ENCODE measurements at places on chromosomes 7 and 10. TPM values are rescaled to one million over a fixed set of nuclear protein-coding genes. Genes with fewer than 3 reads are reported as not detected.

DNA sequence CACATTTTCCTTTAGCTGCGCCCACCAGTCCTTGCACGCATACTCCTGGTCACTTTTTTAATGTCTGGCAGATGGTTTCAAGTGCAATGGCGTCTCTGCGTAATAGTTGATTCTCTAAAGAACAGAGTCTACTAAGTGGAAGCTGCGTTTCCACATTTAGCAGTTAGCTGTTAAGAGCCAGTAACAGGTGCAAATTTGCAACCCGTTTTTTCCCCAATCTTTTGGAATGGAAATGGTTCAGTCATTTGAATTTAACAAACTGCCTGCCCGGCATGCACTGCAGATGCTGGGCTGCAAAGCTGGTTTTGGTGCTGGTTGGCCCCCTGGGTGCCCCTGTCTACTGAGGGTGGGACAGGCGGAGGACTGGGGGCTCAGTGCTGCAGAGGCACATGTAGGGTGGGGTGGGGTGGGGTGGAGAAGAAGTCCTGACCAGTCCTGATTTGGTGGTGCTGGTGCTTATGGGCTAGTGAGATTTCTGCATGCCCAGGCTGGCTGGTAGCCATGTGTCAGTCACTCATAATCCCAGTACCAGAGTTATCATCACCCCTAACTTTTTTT, 43.9 kb downstream of the CUX1 start:
- DNase-seq: no peak

DNA sequence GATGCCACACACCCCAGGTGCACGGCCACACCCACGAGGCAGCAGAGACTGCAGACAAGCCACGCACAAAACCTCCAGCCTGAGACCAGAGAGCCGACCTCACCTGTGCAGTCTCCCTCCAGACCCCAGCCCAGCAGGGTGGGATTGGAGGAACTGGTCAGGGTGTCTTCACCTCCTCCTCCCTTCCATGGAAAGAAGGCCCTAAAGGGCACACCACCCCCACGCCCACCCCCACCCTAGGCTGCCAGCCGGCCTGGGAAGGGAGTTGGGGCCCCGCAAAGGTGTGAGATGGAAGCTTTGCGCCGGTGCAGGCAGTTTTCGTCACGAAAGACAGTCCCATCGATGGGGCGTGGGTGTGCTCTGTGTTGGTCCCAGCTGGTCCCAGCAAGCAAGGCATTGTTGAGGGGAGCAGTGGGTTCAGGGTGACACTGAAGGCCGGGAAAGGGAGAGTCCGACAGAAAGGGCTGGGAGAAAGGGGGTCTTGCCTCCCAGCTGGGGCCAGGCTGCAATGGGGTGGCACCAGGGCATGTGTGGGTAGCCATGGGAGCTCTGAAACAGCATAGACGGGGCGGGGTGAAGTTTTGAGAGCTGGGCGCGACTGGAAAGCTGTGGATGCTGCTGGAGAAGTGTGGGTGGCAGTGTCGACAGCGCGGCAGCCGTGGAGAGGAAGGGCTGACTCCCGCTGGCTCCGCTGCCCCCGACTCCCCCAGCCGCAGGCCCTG, 349.2 kb downstream of the GLRX3 start:
- DNase-seq: no peak

GRCh38 chr10:5497948-5498730, 1.2 kb downstream of the CALML5 start:
- no peak for DNase-seq

- no peak for DNase-seq
Measured at GRCh38 chr7:33788531-33788930, 116.8 kb upstream of the BMPER start.

DNA sequence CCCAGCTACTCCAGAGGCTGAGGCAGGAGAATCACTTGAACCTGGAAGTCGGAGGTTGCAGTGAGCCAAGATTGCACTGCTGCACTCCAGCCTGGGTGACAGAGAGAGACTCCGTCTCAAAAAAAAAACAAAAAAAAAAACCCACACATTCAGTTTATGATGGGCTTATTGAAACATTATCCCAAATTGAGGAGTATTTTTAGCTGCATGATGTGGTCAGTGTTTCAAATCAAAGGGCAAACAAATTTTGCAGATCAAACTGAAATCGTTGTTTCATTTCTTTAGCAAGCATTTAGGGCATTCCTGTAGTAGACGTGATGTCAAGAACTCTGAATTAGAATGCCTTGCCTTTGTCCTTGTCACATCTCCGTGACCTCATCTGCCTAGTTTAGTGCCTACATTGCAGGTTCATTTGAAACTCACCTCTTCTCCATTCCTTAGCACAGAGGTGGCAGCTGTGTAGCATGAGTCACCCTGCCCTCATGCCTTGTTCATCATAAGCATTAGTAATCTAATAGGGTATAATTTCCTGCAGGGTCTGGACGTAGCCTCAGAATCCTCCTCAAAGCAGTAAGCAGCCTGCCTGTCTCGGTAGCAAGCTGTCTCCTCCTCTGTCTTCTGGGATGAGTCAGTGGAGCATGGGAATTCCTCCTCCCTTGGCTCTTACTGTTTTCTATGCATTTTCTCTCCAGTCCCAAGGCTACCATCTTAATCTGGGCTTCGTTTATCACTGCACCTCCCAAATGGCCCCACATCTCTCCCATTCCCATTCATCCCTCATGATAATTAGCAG, 73.8 kb downstream of the CUL1 start:
- no peak for DNase-seq

DNA sequence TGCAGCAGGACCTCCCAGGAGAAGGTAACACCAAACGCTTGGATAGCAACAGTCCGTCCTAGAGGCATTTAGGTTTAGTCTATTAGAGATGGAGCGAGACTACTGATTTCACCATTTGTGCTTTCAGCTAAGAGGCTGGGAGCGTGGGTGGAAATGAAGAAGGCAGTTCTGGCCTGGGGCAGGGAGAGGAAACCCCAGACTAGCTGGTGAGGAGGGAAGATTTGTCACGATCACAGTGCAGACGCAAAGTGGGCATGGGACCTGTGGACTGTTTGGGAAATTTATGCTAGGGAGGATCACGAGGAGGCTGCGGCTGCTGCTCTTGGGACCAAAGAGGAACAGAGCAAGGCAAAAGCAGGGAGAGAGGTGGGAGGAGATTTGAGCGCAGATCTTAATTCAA, 130.4 kb upstream of the AOAH start:
- no peak for DNase-seq

DNA sequence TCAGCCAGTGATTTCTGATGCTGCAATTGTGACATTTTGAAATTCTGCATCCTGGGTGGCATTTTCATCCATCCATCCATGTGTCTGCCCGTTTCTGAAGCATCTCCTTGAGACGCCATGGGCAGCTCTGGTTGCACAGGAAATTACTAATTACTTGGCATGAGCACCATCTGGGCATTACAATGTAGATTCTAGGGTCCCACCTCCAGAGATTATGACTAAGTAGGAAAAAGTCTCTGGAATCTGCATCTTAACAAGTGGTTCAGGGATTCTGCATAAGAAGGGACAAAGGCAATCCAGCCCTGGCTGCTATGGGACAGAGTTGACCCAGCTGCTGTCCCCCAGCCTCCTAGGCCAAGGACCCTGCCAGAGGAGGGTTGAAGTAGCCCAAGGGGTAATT, 65.3 kb downstream of the CUZD1 start:
- no peak for DNase-seq

HOXA3 gene
- not detected for total RNA-seq

SPDYE8 gene
- total RNA-seq: not detected

GUSB gene
- 41.3 TPM for total RNA-seq

NUTM2E gene
- 0.77 TPM for total RNA-seq

TFR2 gene
- 5.9 TPM for total RNA-seq

MEOX2 gene
- not detected for total RNA-seq

LRRC18 gene
- total RNA-seq: not detected

DDC gene
- not detected for total RNA-seq
